ENCODE measurements at places on chromosomes 12 and 14. TPM values are rescaled to one million over a fixed set of nuclear protein-coding genes. Genes with fewer than 3 reads are reported as not detected.
A peak's percentile ranks its signal among the peaks of the same experiment; 100 is the strongest.

The PHC1 gene
- 38.6 TPM for total RNA-seq

The MYL2 gene
- total RNA-seq: not detected

DNA sequence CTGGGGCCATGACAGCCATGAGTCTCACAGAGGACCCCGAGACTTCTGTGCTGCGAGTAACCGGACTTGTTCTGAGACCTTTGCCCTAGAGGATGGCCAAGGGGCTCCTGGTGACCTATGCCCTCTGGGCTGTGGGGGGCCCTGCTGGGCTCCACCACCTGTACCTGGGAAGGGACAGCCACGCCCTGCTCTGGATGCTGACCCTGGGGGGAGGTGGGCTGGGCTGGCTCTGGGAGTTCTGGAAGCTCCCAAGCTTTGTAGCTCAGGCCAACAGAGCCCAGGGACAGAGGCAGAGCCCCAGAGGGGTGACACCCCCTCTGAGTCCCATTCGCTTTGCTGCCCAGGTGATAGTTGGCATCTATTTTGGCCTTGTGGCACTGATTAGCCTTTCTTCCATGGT lies 2.1 kb downstream of the DNAJC22 start:
- no peak for DNase-seq

- peak; percentile 80 for DNase-seq
These were observed 8.4 kb downstream of the TSPAN9 start for GRCh38 chr12:3085341-3086139.

- DNase-seq: peak; percentile 25
These were observed 82.4 kb downstream of the SYT10 start for GRCh38 chr12:33357181-33357580.

- no peak for DNase-seq
These were observed 889 bp upstream of the IFT43 start for GRCh38 chr14:75984674-75985073.

DNA sequence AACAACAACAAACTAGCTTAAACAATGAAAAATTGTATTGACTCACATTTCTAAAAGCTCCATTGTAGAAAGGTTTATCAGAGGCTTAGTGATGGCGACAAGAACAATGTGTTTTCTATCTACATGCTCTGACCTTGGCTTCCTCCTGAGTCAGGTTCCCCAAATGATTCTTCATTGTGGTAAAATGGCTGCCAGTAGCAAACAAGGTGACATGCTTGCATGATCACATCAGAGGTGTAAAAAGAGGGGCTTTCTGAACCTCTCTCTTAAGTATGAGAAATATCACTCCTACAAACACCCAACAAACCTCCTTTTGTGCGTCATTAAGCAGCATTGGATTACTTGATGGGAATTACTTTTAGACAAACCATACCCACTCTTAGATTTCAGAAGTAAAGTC lies 252.4 kb upstream of the SYT1 start:
- no peak for DNase-seq

- no peak for DNase-seq
These were observed 1.1 kb upstream of the PPP1R13B start for GRCh38 chr14:103848175-103849077.

Data from renal cortical epithelial cell (primary cell).